ENCODE measurements at places on chromosomes 16 and 17.

GRCh38 chr16:86517652-86518258, 7.4 kb downstream of the FOXF1 start:
- peak; percentile 37 for DNase-seq

GRCh38 chr17:58537266-58537665, 22.8 kb upstream of the MTMR4 start:
- DNase-seq = no peak

- DNase-seq = no peak
Measured at GRCh38 chr16:35516551-35516950, 2057.1 kb downstream of the TP53TG3F start.

GRCh38 chr17:50679008-50679544, 28.6 kb downstream of the ANKRD40 start:
- DNase-seq = no peak

Measured in pancreas (tissue), 10 donors.